ENCODE measurements at places on chromosomes 3 and 15.

GRCh38 chr15:49044002-49044401 lies 2.2 kb downstream of the SECISBP2L start:
- no peak overlapping the region for H3K4me3 ChIP-seq
- H3K4me1 ChIP-seq, result no peaks in the 10 kb centered on the region
- H3K27ac ChIP-seq, result no peak overlapping the region
- no peaks in the 10 kb centered on the region for H3K36me3 ChIP-seq

DNA sequence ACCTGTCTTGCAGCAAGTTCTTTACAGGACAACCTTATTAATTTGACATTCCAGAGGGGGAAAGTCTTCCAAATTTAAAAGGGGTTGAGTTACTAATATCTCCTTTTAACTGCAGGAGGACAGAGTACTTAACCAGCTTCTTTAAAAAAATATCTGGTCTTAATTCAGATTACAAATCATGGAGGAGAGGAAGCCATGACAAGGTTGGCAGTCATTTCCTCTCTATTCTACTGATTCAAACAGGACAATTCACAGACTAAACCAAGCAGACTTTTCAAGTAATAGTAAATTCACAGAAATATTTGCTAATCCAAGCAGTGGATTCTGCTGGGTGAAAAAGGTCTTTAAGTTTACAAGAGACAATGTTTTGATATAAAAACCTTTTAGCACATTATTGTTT lies 185.3 kb downstream of the CFAP20DC start:
- H3K27ac ChIP-seq, result no peak overlapping the region
- no peaks in the 10 kb centered on the region for H3K4me1 ChIP-seq
- no peaks in the 10 kb centered on the region for H3K27me3 ChIP-seq

DNA sequence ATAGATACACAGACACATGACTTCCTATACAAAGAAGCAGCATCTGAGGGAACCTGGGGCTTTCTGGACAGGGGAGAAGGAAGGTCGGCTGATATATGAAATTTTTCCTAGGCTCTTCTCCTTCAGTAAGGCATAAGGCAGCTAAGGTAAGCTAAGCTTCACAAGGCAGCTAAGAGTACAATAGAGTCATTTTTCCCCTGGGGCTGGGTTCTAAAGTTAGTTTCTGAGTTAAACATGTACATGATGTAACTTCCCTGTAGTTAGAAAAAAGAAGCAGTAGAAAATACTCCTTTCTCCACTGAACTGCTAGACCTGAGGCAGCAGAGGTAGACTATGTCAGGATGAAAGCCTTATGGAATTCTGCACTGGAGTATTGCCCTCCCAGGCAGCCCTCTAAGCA lies 109.6 kb downstream of the PLD1 start:
- peaks cover 2% of the 10 kb centered on the region for H3K4me1 ChIP-seq
- H3K27me3 ChIP-seq, result no peaks in the 10 kb centered on the region
- no peak for DNase-seq
- no peaks in the 10 kb centered on the region for H3K36me3 ChIP-seq
- H3K4me3 ChIP-seq, result no peak overlapping the region

DNA sequence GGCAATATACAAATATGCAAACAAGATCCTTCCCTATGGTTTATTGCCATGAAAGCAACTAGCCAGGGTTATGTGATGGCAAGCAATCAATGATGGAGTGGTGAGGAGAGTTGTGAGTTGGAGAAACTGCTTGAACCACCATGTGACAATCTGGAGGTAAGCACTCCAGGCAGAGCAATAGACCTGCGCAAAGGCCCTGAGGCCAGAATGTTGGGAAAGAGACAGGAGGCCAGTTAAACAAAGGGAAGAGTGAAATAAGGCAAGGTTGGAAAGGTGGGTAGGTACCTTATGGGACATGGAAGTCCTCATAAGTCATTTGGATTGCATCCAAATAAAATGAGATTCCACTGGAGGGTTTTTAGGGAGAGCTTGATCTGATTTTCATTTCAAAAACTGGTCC lies 80.0 kb upstream of the WNT5A start:
- H3K4me3 ChIP-seq, result no peak overlapping the region
- H3K4me1 ChIP-seq, result peaks cover 7% of the 10 kb centered on the region

- peaks cover 2% of the 10 kb centered on the region for H3K4me1 ChIP-seq
- no peak for DNase-seq
- H3K36me3 ChIP-seq, result no peaks in the 10 kb centered on the region
- H3K27ac ChIP-seq, result peak overlapping the region; percentile 61
- no peak overlapping the region for H3K4me3 ChIP-seq
Observed at GRCh38 chr3:111244760-111245159, 173.1 kb downstream of the NECTIN3 start.

GRCh38 chr3:171159024-171159821 lies 132.7 kb upstream of the SLC2A2 start:
- no peak overlapping the region for H3K27ac ChIP-seq
- DNase-seq, result no peak
- no peak overlapping the region for H3K4me3 ChIP-seq
- H3K27me3 ChIP-seq, result no peaks in the 10 kb centered on the region
- H3K4me1 ChIP-seq, result peaks cover 8% of the 10 kb centered on the region

DNA sequence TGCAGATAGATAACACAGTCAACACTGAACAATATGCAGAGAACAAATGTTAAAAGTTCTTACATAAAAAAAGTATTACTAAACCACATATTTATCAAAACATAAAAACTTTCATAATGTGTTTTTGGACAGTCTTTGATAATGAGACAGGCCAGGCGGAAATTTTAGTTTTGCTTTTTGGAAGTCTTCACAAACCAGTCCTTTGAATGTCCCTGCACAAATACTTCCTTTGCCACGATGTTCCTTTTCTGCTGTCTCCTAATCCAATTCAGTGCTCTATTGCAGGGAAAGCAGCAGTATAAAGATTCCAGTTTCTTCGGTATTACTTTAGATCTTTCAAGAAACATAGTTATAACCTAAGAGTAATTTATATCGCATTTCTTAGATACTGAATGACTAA lies 135.9 kb downstream of the TBL1XR1 start:
- no peaks in the 10 kb centered on the region for H3K27me3 ChIP-seq
- no peak for DNase-seq
- H3K4me3 ChIP-seq, result no peak overlapping the region
- H3K4me1 ChIP-seq, result peaks cover 5% of the 10 kb centered on the region
- H3K36me3 ChIP-seq, result no peaks in the 10 kb centered on the region

- H3K4me1 ChIP-seq, result peaks cover 7% of the 10 kb centered on the region
- no peaks in the 10 kb centered on the region for H3K36me3 ChIP-seq
- no peaks in the 10 kb centered on the region for H3K27me3 ChIP-seq
Observed at GRCh38 chr3:41900265-41900664, 61.6 kb downstream of the ULK4 start.

GRCh38 chr15:52180851-52181450 lies 10.2 kb downstream of the GNB5 start:
- H3K4me3 ChIP-seq, result no peak overlapping the region
- peaks cover 14% of the 10 kb centered on the region for H3K27me3 ChIP-seq
- no peaks in the 10 kb centered on the region for H3K36me3 ChIP-seq
- H3K4me1 ChIP-seq, result peaks cover 4% of the 10 kb centered on the region
- no peak for DNase-seq
- no peak overlapping the region for H3K27ac ChIP-seq

DNA sequence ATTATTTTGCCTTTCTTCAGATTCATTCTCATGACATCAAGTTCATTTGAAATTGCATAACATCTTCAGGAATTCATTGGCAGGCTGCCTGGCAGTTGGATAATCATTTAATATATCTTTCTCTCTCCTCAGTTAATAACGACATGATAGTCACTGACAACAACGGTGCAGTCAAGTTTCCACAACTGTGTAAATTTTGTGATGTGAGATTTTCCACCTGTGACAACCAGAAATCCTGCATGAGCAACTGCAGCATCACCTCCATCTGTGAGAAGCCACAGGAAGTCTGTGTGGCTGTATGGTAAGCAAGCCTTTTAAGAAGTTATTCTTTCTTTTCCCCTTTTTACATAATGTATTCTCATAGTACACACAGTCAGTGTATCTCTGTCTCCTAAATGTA lies 38.2 kb downstream of the TGFBR2 start:
- H3K27me3 ChIP-seq, result no peaks in the 10 kb centered on the region
- no peak for DNase-seq
